Cardiac muscle cell (in vitro differentiated cells and primary cell): ENCODE measurements at places on chromosomes 1 and 21.

DNA sequence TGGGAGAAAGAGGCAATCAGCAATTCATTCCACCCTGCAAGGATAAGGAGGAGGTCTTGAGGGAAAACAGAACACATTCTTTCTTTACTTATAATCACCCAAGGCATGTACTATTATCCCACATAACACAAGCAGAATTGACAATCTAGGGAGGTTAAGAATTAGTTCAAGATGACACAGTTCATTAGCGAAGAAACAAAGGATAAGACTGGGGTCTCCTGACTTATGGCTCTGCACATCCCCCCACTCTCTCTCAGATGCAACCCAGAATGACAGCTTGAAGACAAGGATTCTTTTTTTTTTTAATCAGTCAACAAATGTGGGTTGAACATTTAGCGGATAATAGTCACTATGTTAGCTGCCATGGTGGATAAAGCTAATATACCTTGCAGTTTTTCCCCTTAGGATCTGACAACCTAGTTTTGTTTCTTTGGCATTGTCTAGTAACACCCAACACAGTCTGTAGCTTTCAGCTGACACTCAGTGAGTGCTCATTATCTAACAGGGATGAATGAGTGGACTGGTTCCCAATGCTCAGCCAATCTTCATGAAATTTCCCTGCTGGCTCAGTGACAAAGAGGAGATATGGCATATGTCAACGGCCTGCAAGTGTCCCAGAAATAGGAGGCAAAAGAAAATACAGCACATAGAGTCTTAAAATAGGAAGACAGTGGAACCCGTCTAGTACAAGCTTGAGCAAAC is 35.1 kb downstream of the RXRG start:
- no peak for DNase-seq

DNA sequence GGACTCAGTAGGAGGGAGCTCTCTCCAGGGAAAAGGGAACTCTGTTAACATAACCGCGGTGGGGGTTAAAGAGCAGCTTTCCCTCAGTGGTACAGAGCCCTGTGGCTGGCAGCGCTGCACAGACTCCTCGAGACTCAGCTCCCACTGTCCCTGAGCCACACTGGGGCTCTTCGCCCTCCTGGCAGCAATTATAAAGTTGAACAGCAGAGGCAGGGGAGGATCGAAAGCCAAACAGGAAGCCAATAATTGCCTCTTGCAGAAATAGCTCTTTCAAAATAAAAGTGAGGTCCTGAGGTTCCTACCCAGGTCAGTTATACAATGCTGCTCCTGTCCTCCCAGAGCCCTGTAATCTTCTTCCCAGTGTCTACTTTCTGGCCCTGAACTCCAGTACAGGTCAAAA is 77.0 kb downstream of the FAM78B start:
- no peak for DNase-seq

DNA sequence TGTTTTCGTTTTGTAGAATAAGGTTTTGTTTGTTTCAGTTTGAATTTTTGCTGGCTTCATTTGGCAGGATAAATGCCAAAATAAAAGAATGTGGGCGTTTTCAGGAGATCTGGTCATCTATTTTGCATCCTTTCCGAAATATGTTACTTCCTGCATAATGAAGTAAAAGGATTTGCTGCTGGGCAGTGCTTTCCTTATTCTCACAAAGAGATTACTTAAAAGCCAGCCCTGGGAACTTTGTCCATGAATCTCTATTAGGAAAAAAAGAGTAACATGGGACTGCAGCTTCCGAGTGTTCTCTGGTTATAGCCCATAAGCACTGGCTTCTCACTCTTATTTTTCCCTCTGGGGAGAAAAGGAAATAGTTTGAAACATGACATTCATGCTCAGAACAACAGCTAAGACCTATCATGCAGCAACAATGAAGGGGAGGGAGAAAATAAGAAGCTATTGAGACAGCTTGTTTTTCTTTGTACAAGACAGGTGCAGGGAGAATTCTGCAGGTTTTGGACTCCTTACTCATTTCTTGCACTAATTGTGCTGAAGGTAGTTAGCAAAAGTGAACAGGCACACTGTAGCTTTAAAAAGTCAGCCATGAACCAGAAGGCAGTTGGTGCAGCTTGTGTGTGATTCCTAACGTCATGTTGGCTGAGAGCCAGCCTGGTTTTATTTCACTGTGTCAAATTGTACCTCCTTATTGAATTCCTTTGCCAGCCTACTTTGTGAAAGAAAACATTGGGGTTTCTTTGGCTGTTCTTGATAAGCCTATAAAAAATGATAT is at the start of gene SAMD13:
Gene SAMD13 (plus strand): TSS at position 705 of the 781 bp plus-strand sequence. CDS start 1,527 bp downstream, outside the sequence.
- DNase-seq: peak; percentile 83

DNA sequence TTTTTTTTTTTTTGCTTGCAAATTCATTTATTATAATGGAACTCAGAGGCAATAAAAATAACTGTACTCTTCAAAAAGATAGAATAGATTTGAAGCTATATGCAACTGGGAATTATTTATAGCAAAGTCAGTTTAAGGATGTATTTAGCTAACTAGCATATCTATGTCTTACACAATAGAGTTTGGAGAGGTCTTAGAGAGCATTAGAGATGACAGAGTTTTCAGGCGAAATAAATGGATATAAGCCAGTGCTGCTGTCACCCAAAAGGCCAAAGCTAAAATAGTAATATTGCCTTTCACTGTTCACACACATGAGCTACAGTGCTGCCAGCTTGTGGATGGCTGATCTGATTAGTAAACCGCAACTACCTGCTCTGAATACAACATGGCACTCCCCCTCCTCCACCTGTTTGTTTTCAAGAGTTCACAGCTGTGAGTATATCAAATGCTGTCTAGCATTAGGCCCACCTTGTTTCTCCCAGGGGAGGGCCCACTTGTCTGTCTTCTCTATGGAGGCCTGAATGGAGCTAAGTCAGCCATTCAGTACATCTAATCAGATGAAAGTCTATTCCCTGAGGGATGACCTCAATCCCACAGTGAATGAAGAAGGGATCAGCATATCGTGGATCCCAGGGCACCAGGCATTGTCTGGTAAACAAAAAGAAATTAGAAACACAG is 25.2 kb upstream of the SSX2IP start:
- no peak for DNase-seq

- no peak for DNase-seq
Measured at GRCh38 chr1:21154717-21155116, 22.0 kb downstream of the EIF4G3 start.

DNA sequence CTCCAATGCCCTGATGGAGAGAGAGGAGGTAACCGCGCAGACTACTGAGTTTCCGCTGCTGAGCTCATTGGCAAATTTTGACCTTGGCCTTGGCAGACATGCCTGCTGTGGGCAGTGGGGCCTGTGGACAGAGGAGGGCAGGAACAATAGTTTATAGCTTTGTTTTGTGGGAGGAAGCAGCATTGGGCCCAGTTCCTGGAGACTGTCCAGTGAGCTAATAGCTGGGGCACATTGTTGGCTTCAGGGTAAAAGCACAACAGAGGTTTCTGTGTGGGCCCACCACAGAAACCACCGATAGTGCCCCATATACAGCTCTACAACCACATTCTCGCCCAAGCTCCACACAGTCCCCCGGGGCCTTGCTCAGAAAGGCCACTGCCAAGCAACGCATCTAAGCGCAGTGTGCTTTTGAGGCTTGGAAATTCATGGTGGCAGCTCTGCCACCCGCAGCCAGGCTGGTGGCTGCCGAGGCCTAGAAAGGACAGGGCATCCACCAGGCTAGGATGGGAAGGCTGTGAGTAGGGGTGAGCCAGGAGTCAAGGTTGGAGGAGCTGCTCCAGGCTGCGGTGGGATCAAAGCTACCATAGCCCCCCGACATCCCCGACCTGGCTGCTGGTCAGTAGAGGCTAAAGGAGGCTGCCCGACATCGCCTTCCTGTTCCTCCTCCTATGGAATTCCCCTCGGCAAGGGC is 43.2 kb downstream of the NEK2 start:
- no peak for DNase-seq

DNA sequence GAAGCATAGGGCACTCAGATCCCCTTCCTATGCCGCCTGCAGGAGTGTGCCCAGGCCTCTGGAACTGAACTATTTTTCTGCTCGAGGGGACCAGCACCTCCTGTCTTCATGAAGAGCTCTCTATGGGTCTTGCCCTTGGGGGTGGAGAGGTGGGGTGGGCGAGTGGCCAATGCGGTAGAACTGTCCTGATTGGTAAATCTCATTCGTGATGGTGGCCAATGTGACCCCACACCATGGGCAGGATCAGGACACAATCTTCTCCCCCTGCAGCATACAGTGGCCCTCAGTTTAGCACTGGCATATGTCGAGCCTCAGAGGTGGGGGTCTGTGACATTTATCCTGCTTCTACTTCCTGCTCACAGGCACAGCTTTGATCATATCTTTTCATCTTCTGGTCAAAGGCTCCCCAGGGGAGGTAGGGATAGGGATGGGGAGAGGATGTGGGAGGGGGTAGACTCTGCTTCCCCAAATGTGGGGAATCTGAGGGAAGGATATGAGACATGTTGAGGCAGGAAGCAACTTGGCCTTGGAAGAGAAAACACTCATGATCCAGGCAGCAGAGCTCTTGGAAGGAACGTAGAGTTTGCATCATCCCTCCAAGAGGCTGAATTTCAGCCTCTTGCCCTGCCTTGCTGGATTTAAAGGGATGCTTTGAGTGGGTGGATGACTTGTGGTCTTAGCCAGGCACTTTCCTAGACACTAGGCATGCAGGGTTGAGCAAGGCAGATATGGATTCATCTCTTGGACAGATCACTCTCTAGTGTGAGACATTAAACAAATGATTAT is 81.8 kb downstream of the LAMC2 start:
- DNase-seq: no peak

DNA sequence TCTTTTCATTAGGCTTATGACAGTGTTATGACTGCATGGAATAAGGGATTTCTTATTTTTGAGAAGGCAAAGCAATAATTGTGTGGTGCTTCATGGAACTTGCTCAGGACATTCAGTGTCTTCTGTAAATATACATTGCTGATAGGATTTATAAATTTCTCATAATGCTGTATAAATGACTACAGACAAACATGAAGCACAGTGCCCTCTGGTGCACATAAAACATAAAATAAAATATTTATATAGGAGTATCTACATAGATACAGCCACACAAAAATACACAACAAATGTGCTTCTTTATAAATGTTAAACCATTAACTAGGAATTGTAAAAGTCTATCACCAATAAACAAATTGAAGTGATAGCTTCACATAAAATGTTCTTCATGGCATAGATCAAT is 24.1 kb downstream of the BRINP3 start:
- no peak for DNase-seq

GRCh38 chr21:37257511-37257966 is 9.6 kb downstream of the VPS26C start:
- peak; percentile 51 for DNase-seq

DNA sequence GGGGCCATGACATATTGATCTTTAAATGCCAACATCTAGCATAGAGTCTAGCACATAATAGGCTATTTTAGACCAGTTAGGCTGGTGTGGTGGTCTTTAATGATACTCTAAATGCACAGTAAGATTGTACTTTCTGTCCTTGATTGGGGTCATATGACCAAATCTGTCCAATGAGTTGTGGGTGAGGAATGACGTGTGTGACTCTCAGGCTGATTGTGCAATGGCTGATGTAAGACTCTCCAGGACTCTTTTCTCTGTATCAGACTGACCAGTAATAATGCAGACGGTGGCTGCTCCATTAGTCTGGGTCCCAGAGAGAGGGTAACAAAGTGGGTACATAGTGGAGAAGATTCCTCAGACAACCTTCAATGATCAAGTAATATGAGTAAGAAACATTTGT is 541.6 kb upstream of the CAMK1G start:
- peak; percentile 6 for DNase-seq

DNA sequence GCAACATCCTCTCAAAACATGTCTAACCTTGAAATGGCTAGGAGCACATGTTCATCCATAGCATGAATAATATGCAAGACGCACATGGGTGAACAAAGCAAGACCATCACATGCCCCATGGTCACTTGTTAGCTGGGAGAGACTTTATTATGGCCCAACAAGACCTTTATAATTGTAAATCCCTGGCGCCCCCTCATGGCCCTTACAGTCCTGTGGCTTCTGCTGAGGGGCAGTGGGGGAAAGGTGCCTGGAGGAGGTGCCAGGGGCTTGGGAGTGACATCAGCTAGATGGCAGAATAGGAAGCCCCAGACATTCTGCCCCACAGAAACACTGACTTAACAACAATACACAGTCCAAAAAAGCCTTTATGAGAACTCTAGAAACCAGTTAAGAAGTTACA is 51.7 kb downstream of the CSMD2 start:
- no peak for DNase-seq

GRCh38 chr21:31557421-31558188 is 101.9 kb upstream of the SOD1 start:
- DNase-seq: peak; percentile 33

GRCh38 chr1:47984175-47984789 is 12.9 kb downstream of the TRABD2B start:
- DNase-seq: peak; percentile 51

GRCh38 chr21:26546446-26547097 is 26.5 kb downstream of the CYYR1 start:
- DNase-seq: no peak

- no peak for DNase-seq
Measured at GRCh38 chr1:209390764-209391163, 192.8 kb upstream of the CAMK1G start.

GRCh38 chr1:174497478-174497877 is 49.7 kb downstream of the GPR52 start:
- DNase-seq: no peak

DNA sequence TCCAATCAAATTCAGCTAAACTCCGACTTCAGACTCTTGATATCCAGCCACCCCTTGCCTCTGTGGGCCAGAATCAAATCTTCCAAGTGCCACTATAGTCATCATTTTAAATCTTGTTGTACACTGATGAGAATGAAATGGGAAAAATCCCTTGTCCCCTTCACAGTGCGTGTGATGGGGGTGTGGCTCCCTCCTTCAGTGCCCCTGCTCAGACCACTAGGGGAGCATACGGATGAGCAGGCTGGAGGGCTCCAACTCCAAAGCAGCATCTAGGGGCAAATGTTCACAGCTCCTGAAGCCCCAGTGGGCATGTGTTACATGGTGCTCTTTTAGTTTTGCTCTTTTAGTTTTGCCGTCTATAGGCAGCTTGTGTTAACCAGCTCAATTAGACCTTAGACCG is 35.4 kb upstream of the HSD3B1 start:
- DNase-seq: no peak

DNA sequence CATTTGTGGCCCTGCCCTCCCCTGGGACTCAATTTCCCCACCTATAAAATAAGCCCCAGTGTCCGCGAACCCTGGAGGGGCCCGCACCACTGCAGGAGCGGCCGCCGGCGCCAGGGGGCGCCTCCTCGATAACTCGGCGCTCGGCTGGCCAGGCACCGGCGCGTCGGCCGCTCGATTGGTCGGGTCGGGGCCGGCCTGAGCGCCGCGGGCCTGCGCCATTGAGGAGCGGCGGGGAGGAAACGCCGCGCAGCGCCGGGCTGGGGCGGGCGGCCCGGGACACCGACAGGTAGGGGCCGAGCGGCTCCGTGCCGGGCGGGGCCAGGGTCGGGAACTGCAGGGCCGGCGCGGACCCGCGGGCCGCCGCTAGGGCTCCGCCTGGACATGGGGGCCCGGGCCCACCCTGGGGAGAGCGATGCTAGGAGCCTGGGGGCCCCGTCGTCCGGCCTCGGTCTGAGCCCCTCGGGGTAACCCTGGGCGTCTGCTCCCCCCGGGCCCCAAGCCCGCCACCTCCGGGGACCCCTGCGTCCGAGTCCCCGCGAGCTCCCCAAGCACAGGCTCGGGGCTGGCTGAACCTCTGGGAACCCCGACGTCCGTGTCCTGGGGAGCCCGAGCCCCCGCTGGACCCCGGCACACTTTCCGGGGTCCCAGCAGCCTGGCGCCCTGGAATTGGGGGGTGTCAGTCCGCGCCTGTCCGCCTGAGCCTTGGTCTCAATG is at the start of gene VPS13D:
Gene VPS13D (plus strand): TSS at position 196 of the 714 bp plus-strand sequence. CDS start 4,237 bp downstream, outside the sequence.
- DNase-seq: peak; percentile 94
